M059J (cell line): ENCODE measurements at places on chromosomes 12 and 14. TPM values are rescaled to one million over a fixed set of nuclear protein-coding genes. Genes with fewer than 3 reads are reported as not detected.

DNA sequence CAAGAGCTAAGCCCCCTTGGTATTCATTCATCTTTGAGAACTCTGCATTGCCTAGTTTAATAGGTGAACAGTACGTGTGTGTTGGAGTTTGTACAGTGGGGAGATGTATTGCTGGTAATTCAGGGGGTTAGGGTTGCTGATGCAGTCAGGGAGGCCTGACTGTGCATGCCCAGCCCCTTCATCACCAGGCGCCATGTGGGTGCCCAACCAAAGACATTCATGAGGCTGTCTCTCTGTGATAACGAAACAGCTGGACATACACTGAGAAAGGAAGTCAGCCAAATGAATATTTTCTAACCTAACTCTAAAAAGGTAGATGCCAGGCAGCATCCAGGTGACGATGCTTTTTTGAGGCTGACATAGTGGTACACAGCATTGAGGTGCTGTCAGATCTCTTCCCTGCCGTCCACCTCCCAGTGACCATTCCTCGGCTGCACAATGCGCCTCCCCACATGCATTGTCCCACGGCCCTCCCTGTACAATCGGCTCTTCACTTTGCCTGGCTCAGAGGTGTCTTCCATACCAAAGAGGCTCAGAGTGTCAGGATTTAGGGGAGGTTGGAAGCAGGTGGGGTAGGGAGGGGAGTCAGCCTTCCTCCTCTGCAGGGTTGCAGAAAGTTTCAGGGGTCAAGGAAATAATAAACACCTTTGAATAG is 19.0 kb downstream of the EML1 start:
- no peak for DNase-seq

- DNase-seq, result no peak
These were observed 69.3 kb downstream of the NOC4L start for GRCh38 chr12:132213359-132214160.

DNA sequence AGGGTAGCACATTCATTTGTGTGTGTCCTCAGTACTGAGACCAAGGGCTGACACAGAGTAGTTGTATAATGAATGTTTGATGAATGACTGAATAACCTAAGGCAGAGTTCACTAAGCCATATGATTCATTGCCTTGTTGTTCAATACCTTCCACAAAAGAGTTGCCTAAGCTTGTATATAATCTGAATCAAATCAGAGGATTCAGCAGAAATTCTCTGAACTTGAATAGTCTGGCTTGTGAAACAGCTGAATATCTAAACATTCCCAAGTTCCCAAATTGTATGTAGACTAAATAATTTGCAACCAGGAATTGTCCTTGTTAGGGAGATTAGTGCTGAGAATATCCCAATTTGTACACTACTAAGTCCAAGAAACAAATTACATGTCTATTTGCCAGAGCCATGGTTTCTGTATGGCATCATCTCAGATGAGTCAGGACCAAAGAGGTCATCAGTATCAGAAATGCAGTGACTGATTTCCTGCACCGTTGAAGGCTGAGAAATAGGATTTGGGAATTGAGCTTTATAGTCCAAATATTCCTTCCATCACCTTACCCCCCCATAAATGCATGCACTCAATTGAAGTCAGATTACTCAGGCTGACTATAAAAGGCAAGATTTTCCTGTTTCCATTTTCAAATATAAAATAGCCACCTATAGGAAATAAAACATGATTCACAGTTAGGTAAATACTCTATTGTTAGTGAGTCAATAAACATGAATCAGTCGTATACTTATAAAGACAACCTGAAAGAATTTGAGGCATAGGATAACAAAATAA is 168.7 kb downstream of the PHLDA1 start:
- DNase-seq, result peak; percentile 84

- DNase-seq, result no peak
These were observed 3.5 kb downstream of the PKP2 start for GRCh38 chr12:32893043-32893442.

DNA sequence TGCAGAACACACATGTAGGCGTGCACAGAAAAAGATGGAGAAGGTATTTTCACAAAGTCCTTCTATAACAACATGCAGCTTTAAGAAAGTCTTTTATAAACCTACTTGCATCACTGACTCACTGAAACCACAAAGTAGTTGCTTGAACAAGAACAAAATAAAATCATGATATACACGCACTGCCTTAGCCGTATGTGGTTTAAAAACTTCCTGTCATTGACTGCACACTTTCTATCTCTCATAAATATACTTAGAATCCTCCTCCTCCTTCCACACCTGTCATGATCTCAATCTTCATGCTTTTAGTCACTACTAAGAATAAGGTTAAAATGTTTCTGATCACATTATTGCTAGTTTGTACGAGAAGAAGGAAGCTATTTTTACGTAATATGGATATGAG is 31.8 kb upstream of the RAD51AP1 start:
- peak; percentile 80 for DNase-seq

- peak; percentile 60 for DNase-seq
These were observed 44.1 kb downstream of the PSEN1 start for GRCh38 chr14:73180385-73180805.

Gene PLBD1
- total RNA-seq, result 1.4 and 1.5 TPM in 2 replicates
